ENCODE measurements at places on chromosomes 1 and 21. TPM values are rescaled to one million over a fixed set of nuclear protein-coding genes. Genes with fewer than 3 reads are reported as not detected.

The OR2T6 gene
- not detected for total RNA-seq

DNA sequence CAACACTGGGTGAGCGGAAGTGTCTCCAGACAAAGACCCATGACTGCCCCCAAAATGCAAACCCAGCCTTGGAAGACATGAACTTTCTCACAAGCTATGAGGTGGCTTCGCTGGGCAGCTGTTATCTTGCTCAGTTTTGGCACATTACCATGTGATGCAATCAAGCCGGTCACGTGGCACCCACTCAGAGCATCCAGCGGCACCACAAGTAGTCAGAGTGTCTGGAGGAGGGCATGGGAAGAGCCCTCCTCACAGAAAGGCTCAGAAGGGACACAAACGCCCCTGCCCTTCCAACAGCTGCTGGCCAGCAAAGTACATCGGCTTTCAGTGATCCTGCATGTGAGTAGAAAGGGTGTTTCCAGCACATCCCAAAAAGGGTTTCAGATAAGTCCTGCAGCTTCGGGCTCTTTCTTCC, 145.5 kb upstream of the IRF2BP2 start:
- peak; percentile 72 for DNase-seq

- DNase-seq = no peak
Measured at GRCh38 chr1:167116174-167116573, 22.3 kb downstream of the STYXL2 start.

DNA sequence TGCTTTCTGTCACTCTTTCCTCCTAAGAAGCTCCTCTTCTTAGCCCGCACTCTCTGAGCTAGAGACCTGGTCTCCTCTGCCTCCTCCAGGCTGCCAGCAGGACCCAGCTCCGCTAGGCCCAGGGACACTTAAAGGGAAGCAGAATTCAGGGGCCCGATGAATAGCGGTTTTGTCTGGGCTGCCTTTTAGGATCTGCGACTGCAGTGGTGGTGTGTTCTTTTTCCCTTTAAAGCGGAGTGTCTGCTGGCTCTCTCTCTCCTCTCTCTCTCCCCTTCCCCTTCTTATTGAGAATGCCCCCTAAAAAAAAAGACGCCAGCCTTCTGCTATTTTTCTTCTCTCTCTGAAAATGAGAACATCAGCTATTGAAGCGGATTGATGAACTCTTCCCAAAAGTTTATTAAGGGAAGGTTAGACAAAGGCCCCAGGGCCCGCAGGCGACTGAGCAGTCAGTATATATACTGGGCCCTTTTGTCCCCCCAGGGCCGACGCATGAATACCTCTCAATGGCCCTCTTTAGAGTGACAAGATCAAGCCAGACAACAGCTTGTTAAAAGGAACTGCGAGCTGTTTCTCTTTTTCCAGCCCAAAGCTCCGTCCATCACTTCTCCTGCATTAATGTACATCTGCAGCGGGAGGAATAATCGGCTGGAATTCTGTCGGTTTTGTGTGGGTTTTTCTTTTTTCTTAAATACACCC, 27.0 kb downstream of the PAX7 start:
- DNase-seq = no peak

The C1orf115 gene
- total RNA-seq = 4.3 TPM

DNA sequence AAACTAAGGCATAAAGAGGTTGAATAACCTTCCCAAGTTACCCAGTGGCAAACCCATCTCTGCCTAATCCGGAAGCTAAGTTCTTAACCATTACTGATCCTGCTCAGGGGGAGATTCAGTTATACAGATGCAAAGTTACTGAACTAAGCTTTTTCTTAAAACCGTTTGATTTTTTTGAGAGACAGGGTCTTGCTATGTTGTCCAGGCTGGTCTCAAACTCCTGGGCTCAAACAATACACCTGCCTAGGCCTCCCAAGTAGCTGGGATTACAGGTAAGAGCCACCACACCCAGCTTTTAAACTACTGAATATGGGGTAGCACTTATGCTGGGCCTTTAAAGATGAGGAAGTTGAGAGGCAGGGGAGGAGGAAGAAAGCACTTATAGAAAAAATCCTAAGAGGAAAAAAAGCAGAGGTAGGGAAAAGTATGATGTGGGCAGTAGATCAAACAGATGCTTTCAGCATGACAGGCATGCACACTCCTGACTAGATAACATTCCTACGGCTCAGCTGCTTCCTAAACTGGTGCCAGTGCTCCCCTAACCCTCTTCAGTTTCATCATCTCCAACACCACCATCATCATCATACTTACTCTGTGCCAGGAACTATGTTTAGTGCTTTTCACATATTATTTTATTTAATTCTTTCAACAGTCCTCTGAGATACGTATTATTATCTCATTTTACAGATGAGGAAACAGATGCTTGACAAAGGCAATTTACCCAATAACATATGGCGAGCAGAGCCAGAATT, 5.8 kb downstream of the PAFAH2 start:
- peak; percentile 44 for DNase-seq

The MYBPHL gene
- not detected for total RNA-seq

The IL19 gene
- 0.57 TPM for total RNA-seq

GRCh38 chr1:2049718-2050431, at the start of gene PRKCZ:
Gene PRKCZ, plus strand, starts transcription at chr1:2050411. Its CDS starts 220 bp downstream, at chr1:2050631.
- DNase-seq = no peak

The TMIGD3 gene
- not detected for total RNA-seq

Measured in HT1080 (cell line).